ENCODE measurements at places on chromosomes 6 and 20.
A peak's percentile ranks its signal among the peaks of the same experiment; 100 is the strongest.

- no peak for DNase-seq
Observed at GRCh38 chr6:41167173-41167963, 4.5 kb upstream of the TREM2 start.

GRCh38 chr6:17928514-17929430, 58.7 kb downstream of the KIF13A start:
- no peak for DNase-seq

DNA sequence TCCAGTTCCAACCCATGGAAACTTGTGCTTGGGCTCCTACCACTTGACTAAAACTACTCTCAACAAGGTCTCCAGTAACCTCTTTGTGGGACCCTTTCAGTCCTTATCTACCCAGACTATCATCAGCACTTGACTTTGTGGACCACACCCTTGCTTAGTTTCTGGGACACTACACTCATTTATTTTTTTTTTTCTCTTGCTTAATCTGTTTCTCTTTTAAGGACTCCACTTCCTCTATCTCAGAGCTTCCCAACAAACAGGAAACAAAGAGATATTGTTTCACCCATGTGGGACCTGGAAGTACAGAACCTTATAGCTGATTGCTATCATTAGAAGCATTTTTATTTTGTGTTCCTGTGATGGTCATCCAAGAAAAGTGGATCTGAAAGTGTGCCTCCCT, 28.8 kb upstream of the ME1 start:
- DNase-seq, result no peak

DNA sequence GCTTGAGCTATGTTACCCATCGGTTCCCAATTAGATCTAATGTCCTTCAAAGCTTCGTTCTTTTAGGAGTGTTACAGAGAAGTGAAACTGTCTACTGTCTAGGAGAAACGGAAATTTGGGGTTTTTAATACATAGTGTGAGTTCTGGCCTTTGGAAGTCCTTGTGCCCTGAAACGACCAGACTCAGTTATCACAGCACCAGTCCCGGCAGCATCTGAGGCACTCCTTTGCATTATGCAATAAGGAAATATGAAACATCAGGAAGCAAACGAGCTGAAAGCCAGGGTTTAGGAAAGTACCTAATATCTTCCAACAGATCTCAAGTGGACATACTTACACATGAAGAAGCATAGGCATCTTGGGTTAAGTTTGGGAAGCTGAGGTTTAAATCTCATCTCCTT, 61.8 kb upstream of the ADGRF1 start:
- DNase-seq, result no peak

- peak; percentile 86 for DNase-seq
Observed at GRCh38 chr20:36467076-36467999, 74.0 kb upstream of the MYL9 start.

- DNase-seq, result peak; percentile 91
Observed at GRCh38 chr20:8131598-8132483, at the start of gene PLCB1. PLCB1 (plus strand) TSS chr20:8132266; CDS start chr20:8132652, 386 bp downstream.

- no peak for DNase-seq
Observed at GRCh38 chr6:100988391-100988984, 107.4 kb upstream of the ASCC3 start.

DNA sequence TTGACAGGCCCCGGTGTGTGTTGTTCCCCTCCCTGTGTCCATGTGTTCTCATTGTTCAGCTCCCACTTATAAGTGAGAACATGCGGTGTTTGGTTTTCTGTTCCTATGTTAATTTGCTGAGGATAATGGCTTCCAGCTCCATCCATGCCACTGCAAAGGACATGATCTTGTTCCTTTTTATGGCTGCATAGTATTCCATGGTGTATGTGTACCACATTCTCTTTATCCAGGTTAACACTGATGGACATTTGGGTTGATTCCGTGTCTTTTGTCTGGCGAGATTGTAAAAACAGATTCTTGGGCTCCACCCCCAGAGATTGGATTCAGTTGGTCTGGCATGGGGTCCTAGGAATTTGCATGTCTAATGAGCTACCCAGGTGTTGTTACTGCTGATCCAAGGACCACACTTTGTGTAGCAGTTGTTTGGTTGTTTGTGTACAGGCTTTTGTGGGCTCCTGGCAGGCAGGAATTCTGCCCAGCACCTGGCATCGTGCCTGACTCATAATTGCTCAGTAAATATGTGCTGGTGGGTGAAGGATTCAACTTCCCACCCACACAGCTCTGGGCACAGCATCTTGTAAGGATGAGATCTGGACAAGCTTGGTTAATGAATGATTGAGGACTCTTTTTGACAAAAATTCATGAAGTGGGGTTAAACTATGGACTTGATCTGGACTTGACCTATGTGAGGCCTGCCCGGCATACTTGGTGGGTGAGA, 5.2 kb downstream of the TOX2 start:
- peak; percentile 17 for DNase-seq

DNA sequence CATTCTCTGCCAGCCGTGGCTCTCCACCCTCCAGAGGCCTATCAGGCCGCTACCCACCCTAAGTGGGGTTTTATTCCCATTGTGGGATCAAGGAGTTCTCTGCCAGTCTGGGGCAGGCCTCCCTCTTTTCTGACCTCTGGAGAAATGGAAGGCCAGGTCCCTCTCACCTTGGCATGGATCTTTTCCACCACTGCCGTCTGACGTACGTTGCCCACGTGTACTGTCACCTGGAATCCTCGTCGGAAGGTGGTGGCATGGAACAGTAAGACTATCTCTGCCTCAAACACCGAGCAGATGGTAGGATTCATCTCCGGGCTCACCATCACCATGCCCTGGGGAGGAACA, 7.3 kb downstream of the GTPBP2 start:
- no peak for DNase-seq

- no peak for DNase-seq
Observed at GRCh38 chr20:34569598-34569997, 11.1 kb downstream of the MAP1LC3A start.

- DNase-seq, result no peak
Observed at GRCh38 chr6:71044753-71045152, 87.9 kb upstream of the B3GAT2 start.

DNA sequence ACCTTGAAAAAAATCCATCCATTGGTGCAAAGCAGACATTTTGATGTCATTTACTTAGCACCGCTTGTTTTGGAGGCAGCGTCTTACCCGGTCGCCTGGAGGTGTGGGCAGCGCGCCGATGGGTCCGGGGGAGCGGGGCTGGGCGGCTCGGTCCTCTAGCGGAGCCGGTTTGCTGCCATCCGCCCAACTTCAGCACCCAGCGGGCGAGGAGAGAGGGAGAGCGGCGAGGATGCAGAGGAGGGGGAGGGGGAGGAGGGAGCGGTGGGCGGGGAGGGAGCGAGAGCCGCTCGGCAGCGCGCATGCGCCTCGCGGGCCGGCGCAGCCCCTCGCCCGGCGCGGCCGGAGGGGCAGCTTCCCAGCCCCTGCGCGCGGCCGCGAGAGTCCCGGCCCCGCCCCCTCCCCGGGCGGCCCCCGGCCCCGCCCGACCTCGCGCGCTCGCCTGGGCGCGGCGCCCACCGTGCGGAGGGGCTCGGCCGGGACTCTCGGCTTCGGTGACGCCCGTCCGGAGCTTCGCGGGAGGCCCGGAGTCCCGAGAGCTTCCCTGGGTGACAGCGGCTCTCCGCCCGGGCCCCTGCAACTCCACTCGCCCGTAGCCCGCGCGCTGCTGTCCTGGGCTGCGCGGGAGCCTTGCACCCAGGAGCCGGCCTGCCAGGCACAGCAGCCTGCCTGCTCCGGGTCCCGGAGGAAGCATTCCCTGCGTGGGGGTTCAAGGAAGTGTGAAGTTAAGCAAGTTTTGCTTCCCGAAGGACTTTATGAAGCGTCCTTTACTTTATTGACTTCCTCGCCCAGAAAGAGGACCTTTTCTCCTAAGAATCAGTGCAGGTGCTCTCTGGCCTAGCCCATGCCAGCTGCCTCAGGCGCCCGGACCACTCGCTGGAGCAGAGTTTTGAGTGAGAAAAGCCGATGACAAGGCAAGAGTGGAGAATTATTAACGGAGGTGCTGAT, at the start of gene RGS17:
Gene RGS17 (minus strand): TSS at position 246 of the 945 bp plus-strand sequence. CDS start 87,264 bp downstream, outside the sequence.
- peak; percentile 79 for DNase-seq

GRCh38 chr20:37238426-37238825, 23.2 kb downstream of the GHRH start:
- DNase-seq, result no peak

GRCh38 chr6:73050706-73051105, 174.6 kb downstream of the KHDC1L start:
- no peak for DNase-seq

DNA sequence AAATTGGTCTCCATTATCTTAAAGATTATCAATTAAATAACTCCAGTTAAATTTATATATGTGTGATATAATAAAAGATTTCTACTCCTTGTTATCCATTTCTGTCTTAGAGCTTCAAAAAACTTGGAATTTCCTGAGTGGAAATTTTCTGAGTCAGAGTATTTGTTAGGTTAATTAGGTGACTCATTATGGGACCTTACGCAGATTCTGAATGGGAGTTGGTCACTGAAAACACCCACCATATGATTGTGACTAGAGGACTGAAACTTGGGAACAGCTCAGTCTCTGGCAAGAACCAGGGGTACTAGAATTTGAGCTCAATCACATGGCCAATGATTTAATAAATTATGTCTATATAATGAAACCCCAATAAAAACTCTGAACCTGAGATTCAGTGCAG, 125.4 kb upstream of the HMGCLL1 start:
- DNase-seq, result no peak

DNA sequence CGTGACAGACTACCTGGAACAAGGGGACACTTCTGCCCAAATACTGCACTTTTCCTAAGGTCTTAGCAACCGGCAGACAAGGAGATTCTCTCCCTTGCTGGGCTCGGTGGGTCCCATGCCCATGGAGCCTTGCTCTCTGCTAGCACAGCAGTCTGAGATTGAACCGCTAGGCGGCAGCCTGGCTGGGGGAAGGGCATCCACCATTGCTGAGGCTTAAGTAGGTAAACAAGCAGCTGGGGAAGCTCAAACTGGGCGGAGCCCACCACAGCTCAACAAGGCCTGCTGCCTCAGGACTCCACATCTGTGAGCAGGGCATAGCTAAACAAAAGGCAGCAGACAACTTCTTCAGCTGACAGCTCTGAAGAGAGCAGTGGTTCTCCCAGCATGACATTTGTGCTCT, 87.8 kb upstream of the ASCC3 start:
- DNase-seq, result no peak
